GM04504 (cell line): ENCODE measurements at places on chromosomes 3 and 15.

- DNase-seq, result no peak
Observed at GRCh38 chr3:168288511-168289401, 193.0 kb upstream of the GOLIM4 start.

DNA sequence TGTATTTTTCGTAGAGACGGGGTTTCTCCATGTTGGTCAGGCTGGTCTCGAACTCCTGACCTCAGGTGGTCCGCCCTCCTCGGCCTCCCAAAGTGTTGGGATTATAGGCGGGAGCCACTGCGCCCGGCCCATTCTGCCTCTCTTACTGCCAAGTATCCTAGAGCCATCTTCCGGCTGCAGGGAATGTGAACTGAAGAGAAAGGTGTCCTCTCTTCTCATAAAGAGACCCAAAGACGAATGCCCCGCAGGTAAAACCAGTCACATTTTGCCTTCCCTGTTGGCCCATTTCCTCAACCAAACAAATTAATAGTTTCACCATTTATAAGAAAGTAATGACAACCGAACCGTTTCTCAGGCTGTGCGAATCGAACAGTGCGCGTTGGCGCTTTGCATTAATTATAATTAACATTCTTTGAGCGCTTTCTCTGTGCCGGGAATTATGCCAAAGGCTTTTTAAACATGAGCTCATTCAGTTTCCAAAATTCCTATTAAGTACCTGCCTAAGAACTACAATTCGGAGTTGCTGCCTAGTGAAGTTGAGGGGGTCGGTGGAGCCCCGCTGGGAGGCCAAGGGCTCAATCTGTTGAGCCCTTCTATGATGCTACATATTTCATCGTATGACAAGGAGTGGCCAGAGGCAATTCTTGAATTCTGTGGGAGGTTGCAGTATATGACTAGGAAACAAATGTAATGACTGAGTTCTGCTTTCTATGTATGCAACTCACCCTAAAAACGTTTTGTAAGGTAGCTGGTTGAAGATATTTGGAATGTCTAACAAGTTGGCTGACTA, 819 bp upstream of the RPL24 start:
- DNase-seq, result no peak

DNA sequence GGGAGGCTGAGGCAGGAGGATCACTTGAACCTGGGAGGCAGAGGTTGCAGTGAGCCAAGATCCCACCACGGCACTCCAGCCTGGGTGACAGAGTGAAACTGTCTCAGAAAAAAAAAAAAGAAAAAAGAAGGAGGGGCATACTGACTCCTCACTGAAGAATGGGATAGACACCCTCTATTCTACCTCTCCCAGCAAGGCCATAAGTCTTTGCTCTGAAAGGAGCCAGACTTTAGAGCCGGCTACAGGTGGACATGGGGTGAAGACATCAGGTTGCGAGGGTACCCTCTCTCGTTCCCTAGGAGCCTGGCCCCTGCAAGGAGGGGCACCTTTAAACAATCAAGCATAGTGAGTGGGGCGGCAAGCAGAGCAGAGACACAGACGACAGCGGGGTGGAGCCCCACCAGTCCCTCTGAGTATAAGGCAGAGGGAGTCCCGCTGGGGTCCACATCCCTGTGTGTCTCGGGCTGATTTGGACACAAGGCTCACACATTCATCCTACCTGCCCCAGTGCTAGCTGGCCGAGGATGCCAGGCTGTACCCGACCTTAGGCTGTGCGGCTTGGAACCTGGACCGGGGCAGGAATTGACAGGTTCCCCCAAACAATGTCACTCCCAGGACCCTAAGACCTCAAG, 1.1 kb downstream of the GRAMD2A start:
- no peak for DNase-seq

GRCh38 chr15:64246364-64247189, 83.8 kb upstream of the PPIB start:
- DNase-seq, result peak; percentile 75

GRCh38 chr3:124577494-124578167, 152.6 kb upstream of the UMPS start:
- no peak for DNase-seq

GRCh38 chr3:59578129-59578528, 528.3 kb upstream of the CFAP20DC start:
- no peak for DNase-seq

GRCh38 chr3:171340434-171340833, 119.8 kb downstream of the TNIK start:
- DNase-seq, result no peak

GRCh38 chr3:56879436-56880215, 77.9 kb upstream of the ARHGEF3 start:
- DNase-seq, result no peak

GRCh38 chr3:160401291-160402095, 2.0 kb downstream of the SMC4 start:
- no peak for DNase-seq

DNA sequence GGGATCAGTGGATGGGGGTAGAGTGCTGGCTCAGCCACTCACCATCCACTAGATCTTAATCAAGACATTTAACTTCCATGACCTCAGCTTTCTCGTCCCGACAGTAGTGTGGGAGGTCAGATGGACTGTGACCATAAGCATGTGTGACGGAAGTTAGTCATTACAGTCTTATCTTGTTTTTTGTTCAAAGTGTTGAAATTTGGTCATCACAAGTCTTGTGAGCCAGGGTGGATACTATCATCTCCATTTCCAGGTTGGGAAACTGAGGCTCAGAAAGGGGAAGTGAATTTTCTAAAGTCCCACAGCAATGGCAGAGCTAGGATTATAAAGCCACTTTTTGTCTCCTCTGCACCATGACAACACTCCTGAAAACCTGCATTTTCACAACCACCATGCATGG, 32.0 kb upstream of the ITGA11 start:
- DNase-seq, result no peak

- DNase-seq, result no peak
Observed at GRCh38 chr15:46856839-46857502, 860.3 kb upstream of the SEMA6D start.
